Dermis microvascular lymphatic vessel endothelial cell (primary cell): ENCODE measurements at places on chromosomes 1 and 21. TPM values are rescaled to one million over a fixed set of nuclear protein-coding genes. Genes with fewer than 3 reads are reported as not detected.
A peak's percentile ranks its signal among the peaks of the same experiment; 100 is the strongest.

GRCh38 chr1:4752059-4752458 lies 97.7 kb downstream of the AJAP1 start:
- DNase-seq, result no peak

- no peak for DNase-seq
Observed at GRCh38 chr1:4726620-4727341, 72.4 kb downstream of the AJAP1 start.

DNA sequence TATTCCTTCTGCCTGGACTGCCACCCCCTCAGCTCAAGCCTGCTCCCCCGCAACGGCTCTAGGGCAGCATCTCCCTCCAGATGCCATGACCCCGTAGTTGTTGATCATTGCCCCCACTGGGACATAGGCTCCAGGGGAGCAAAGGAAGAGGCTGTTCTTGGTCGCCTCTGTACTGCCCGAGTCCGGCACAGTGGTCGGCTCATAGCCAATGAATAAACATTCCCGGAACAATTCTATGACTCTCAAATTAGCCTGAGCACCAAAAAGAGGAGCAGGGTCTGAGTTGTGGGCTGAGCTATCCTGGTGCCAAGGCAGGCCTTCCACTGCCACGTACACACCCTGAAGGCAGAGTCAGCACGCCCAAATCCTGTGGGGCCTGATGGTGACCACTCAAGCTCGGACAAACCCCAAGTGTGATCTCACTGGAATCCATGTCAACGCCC lies 33.1 kb downstream of the CAPZB start:
- DNase-seq, result no peak

DNA sequence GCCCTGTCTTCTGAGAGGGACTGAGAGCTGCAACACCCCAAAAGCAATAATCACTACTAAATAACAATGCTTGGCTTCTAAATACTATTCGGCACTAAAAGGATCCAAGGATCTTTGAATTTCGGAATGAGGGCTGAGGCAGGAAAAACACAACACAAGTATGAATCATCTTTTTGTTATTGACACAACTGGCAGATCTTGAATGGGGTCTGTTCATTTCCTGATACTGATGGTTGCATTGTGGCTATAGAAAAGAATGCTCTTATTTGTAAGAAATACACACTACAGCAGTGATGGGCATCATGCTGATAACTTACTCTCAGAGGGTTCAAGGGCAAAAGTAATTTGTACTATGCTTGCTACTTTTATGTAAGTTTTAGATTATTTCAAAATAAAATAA lies 149.2 kb upstream of the PLD5 start:
- no peak for DNase-seq

DNA sequence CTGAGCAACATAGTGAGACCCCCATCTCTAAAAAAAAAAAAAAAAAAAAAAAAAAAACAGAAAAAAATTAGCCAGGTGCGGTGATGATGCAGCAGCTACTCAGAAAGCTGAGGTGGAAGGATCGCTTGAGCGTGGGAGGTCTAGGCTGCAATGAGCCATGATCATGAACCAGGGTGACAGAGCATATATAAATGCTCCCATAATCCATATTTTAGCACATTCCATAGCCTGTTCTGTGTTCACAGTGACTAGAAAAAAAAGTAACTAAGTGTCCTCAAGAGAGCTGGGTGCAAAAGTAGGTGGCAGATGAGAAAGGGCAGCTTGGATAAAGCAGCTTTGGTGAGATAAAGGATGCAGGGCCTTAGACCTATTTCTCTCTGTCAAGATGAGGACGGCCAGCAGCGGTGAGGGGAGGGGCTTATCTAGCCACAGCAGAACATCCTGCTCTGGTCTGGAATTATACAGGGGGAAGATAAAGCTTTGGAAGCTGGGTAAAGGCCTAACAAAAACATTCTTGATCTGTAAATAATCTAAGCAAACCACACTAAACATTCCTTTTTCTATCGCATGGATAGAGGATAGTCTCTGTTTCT lies 205.3 kb downstream of the DAB1 start:
- DNase-seq, result no peak

DNA sequence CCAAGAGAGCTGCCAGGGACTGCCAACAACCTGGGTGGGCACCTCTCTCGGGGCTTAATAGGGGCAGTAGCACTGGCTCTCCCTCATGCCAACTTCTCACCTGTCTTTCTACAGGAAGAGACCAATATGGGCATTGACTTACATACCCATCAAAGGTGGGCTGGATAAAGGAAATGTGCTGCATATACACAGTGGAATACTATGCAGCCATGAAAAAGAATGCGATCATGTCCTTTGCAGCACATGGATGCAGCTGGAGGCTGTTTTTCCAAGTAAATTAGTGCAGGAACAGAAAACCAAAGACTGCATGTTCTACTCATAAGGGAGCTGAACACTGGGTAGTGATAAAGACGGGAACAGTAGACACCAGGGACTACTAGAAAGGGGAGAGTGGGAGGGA lies 172.5 kb downstream of the URB2 start:
- DNase-seq, result no peak

DNA sequence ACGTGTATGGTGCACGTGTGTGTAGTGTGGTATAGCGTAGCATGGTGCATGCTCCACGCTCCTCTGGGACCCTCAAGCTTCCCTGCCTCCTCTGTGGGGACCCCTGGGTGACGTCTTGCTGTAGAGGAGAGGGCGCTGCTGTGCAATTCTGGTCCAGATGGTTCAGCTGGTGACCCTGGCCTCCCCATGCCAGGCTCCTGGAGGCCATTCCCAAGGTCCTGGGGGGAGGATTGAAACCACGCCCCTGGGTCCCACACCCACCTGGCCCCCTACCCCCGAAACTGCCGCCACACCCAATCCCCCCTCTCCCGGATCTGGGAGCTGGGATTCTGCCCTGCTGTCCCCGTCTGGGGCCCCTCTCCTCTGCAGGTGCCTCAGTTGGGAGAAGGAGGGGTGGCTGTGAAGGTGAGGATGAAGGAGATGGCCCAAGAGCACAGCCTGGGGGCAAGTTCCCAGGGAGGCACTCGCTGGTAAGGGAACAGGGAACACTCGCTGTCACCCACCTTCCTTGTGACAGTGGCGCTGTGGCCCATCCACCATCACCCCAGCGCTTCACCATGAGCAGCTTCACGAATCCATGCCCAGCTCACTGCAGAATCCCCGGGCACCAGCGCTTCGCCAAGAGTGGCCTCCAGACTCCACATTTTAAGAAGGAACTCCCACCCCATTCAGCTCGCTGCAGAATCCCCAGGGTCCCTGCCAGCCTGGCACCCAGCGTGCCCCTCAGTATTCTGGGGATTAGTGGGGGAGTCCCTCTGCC lies 38.0 kb downstream of the WDR4 start:
- no peak for DNase-seq

GRCh38 chr1:228204958-228205357 lies 2.9 kb upstream of the OBSCN start:
- no peak for DNase-seq

- DNase-seq, result no peak
Observed at GRCh38 chr1:7712731-7713323, 58.3 kb upstream of the VAMP3 start.

- DNase-seq, result no peak
Observed at GRCh38 chr1:66168948-66169671, 364.8 kb upstream of the SGIP1 start.

- no peak for DNase-seq
Observed at GRCh38 chr1:46488343-46489168, 1.1 kb upstream of the DMBX1 start.

- DNase-seq, result no peak
Observed at GRCh38 chr1:40094466-40095110, 2.5 kb downstream of the PPT1 start.

DNA sequence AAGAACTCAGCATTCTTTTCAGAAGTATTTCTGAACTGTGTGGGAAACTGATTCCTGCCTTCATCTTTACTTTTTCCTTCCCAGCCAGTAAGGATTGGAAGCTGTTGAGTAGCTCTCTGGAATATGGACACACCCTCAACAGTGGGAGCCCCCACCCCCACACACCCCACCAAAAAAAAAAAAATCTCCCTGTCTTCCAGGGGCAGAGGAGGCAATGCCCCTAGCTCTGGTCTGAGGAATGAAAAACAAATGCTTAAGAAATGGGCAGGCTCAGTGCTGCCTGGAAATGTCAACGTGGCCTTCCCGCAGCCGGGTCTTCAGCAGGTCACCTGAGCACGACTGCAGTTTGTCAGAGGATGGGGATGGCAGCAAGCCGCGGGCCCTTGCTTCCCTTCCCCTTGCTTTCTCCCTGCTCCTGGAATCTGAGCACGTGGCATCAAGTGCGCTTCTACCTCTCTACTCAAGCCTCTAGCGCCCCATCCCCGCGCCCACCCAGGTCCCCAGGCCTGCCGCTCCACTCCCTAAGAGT lies 479 bp downstream of the RGS16 start:
- no peak for DNase-seq

GRCh38 chr1:90144820-90145219 lies 149.9 kb downstream of the ZNF326 start:
- DNase-seq, result no peak

DNA sequence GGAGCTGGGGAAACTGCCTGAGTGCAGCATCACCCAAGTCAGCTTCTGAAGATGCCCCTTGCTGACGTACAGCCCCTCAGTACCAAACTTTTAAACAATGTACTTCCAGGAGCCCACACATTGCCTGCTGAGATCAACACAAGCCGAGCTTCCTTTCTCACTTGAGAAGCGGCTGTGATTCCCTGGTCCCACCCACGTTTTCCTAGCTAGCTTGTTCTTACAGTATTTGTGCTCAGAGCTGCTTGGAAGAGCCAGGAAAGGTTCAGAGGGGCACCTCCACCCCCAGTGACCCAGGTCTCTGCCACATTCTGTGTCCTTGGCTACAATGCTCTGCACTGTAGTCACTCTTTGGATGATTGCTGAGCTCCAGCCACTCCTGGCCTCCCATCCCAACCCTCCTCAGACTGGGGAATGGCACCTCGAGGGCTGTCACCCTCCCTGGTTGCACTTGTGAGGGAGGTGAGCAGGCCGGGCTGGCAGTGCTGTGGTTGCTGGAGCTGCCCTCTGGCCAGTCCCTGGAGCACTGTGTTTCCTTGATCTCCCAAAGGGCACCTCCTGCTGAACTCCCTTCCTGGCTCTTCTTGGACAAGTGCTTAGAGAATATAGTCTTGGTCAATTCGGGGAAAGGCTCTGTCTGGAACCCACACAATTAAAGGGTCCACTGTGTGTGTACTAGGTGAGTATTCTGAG lies 355.1 kb downstream of the AJAP1 start:
- no peak for DNase-seq

- DNase-seq, result no peak
Observed at GRCh38 chr1:15179485-15179883, 25.9 kb downstream of the TMEM51 start.

DNA sequence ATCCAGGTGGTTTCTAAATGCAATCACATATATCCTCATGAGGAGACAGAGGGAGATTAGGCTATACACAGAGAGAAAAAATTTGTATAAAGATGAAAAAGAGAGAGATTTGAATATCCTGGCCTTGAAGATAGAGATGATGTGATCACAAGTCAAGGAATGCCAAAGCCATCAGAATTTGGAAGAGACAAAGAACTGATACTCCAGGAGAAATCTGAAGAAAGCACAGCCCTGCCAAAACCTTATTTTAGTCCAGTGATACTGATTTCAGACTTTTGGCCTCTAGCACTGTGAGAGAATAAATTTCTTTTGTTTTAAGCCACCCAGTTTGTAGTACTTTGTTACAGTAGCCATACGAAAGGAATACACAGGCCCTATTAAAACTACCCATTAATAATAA lies 33.4 kb downstream of the DOCK7 start:
- DNase-seq, result no peak

- DNase-seq, result no peak
Observed at GRCh38 chr1:55610203-55610602, 395.0 kb upstream of the USP24 start.

DNA sequence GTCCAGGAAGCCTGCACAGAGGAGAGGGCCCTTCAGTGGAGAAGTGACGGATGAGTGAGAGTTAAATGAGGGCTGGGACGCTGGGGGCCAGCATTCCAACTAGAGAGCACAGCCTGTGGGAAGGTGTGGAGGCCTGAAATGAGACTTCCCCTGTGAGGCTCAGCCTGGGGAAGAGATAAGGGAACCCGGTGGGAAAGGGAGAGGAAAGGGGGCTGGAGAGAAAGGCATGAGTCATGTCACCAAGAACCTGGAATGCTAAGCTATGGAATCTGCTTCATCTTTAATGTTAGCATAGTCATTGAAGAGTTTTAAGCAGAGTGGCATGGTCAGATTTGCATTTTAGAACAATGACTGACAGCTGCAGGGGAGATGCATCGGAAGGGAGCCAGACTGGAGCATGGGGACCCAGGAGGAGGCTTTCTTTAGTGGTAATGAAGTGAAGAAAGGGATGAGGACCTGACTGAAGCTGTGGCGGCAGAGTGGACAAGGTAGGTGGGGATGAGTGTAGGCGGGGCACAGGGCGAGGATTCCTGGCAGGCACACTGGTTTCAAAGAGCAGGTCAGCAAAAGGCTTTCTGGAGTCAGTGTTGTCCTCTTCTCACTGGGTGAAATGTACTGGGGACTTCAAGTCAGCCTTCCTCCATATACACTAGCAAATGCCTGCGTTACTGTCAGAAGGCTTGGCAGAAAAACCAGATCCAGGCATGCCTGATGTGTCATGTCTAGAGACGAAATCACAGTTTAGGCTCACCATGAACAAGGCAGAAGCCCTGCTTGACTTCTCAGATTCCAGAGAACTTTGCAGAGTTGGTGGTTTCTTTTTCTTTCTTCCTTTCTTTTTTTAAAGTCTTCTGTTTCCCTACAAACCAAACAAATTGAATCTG lies 8.0 kb downstream of the RGL1 start:
- no peak for DNase-seq

- no peak for DNase-seq
Observed at GRCh38 chr21:46554431-46555224, 50.3 kb downstream of the S100B start.

- peak; percentile 20 for DNase-seq
Observed at GRCh38 chr1:67211589-67212563, 45.6 kb downstream of the IL23R start.

GRCh38 chr21:45596704-45597318 lies 46.7 kb upstream of the PCBP3 start:
- peak; percentile 36 for DNase-seq

Gene AHCTF1
- 20.5 and 22.9 TPM in 2 replicates for total RNA-seq

Gene TMEM200B
- total RNA-seq, result 0.13 TPM in 2 replicates

Gene CLCA1
- not detected in 2 replicates for total RNA-seq

Gene LIN28A
- not detected in 2 replicates for total RNA-seq

Gene ELF3
- total RNA-seq, result under 0.01 and 0.13 TPM in 2 replicates

Gene HSD3B1
- total RNA-seq, result not detected in 2 replicates

Gene LCE3E
- not detected in 2 replicates for total RNA-seq

Gene FLG
- total RNA-seq, result not detected in 2 replicates

Gene CD52
- total RNA-seq, result not detected in 2 replicates

Gene NGF
- 0.26 and 0.51 TPM in 2 replicates for total RNA-seq

Gene USH2A
- total RNA-seq, result not detected in 2 replicates

Gene LMOD1
- total RNA-seq, result under 0.01 TPM in 1 of 2 replicates, not detected in the other

Gene CLDN17
- not detected in 2 replicates for total RNA-seq
